Mesangial cell (primary cell): ENCODE measurements at places on chromosomes 16 and 17. TPM values are rescaled to one million over a fixed set of nuclear protein-coding genes. Genes with fewer than 3 reads are reported as not detected.

PPP1R27 gene
- not detected in 2 replicates for total RNA-seq

MYCBPAP gene
- 0.76 and 0.98 TPM in 2 replicates for total RNA-seq

ASPA gene
- total RNA-seq = not detected in 2 replicates

IRX6 gene
- 1.1 TPM in 1 of 2 replicates, not detected in the other for total RNA-seq

RECQL5 gene
- total RNA-seq = 13.2 and 32.3 TPM in 2 replicates

ODAD4 gene
- 1.0 and 1.1 TPM in 2 replicates for total RNA-seq

EPN2 gene
- 16.9 and 26.9 TPM in 2 replicates for total RNA-seq

IL34 gene
- total RNA-seq = under 0.01 and 2.2 TPM in 2 replicates

KREMEN2 gene
- total RNA-seq = 0.81 and 4.9 TPM in 2 replicates

DRC3 gene
- total RNA-seq = 0.33 and 1.9 TPM in 2 replicates

MRPS23 gene
- 17.9 and 27.5 TPM in 2 replicates for total RNA-seq

HOXB7 gene
- total RNA-seq = 12.1 and 14.7 TPM in 2 replicates

MAP2K3 gene
- 25.9 and 29.9 TPM in 2 replicates for total RNA-seq

PRSS36 gene
- 1.1 and 7.9 TPM in 2 replicates for total RNA-seq

STH gene
- total RNA-seq = not detected in 2 replicates

P2RX5 gene
- total RNA-seq = 9.1 and 13.2 TPM in 2 replicates

WSB1 gene
- total RNA-seq = 62.4 and 243 TPM in 2 replicates
